ENCODE measurements at places on chromosomes 5 and 9.

GRCh38 chr5:72647806-72648205, 140.6 kb upstream of the ZNF366 start:
- DNase-seq = no peak

DNA sequence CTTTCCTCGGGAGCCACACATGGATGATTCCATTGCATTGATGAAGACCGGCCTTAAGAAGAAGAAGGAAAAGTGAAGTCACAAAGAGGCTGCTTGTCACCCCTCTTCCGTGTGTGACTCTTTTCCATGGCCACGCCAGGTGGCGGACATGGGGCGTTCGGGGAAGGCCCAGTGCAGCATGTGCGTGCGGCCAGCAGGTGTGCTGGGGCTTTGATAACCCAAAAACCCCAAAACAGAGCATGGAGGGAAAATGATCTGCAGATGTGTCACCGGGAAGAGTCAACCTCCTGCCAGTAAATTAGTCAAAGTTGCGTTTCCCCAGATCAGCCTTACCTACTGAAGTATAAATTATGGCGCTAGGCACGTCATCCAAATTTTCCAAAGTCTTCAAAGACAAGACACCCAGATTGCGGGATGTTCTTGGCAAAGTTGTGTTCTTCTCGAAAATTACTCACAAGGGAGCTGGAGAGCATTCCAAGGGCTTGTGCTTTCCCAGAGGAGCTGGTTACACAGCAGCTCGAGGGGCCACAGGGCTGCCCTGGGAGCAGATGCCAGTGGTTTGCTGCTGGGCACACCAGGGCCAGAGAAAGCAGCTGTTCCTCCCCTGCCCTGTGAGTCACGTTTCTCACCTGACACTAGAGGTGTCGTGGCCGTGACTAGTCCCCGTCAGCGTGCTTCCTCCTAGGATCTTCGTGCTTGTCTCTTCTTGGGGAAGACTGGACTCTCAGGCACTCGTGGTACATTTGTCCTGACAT, 53.9 kb downstream of the IRX2 start:
- DNase-seq = no peak

DNA sequence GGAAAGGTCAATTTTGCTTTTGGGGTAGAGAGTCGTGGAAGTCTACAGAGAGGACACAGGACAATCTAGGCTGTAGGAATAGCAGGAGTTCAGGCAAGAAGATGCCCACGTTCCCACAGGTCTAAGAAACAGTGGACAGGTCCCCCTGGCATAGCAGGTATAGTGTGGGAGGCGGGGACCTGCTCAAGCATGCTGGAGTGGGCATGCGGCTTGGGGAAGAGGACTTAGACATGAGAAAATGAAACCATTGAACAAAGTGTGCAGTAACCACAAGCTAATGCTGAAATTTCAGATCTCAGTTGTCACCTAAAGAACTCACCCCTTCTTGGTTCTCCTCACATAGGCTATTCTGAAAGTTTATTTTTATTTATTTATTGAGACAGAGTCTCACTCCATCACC, 142.8 kb upstream of the EFNA5 start:
- DNase-seq = no peak

DNA sequence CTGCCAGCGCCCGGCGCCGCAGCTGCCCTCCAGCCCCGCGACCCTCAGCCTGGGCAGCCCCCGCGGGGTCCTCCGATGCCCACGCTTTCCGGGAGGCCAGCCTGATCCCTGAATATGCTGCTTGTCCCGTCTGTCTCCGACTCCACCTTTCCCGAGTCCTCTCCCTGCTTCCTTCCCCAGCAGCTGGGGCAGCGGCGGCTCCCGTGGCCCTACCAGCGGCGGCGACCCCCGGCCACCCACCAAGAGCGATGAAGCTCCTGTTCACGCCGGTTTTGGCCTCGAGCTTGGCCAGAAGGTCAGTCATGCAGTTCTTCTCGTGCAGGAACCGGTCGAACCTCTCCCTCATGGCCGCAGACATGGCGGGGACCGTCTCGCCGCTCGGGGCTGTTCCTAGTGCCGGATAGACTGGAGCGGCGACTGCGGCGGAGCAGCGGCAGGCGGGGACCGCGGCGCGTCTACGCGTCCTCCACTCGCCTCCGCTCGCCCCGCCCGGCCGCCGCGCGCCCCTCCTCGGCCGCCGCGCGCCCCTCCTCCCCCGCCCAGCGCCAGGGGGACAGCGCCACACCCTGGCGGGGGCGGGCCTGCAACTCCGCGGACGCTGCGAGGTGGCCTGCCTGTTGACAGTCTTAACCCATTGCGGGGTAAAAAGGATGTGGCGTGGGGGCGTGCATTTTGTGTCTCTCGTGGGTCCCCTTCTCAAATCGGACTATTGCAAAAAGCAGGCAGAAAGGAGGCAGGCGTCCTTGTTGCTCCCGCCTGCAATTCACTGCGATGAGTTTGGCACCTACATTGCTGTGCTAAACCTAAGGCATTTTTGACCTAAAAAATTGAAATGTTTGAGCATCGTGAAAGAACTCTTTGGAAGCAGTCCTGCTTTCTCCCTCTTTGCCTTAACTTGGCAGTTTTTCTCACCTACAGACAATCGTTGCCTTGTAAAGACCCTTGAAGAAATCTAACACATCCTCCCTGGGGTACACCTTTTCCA, at the start of gene REEP5:
TSS of gene REEP5 (minus strand) at position 395 of the 985 bp plus-strand sequence. CDS start at position 358, 37 bp downstream.
- DNase-seq = peak; percentile 69

GRCh38 chr5:177198738-177199137, 65.2 kb downstream of the NSD1 start:
- DNase-seq = no peak

DNA sequence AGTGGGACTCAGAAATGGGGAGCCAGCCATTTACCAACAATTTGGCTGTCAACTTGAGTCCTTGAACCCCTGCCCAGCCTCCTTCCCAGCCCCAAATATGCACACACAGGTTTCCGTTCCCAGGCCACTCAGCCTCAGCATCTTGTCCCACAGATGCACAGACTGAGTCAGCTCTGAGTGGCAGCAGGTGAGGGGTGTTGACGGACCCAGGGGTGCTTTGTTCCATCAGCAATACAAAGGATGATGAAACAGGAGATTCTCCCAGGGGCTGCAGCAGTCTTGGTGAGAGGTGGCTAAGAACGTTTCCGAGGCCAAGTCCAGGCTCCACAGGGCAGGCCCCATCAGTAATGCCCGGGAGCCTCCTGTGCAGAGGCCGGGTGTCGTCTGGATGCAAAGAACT, 4.9 kb upstream of the OLFM1 start:
- no peak for DNase-seq
